Hair follicular keratinocyte (primary cell): ENCODE measurements at places on chromosomes 12 and 14. TPM values are rescaled to one million over a fixed set of nuclear protein-coding genes. Genes with fewer than 3 reads are reported as not detected.

The CBLN3 gene
- total RNA-seq = 0.11 and 0.31 TPM in 2 replicates

The KIF5A gene
- total RNA-seq = 0.08 and 0.19 TPM in 2 replicates

The TAS2R19 gene
- total RNA-seq = 0.39 TPM in 1 of 2 replicates, not detected in the other

The SRGAP1 gene
- 9.1 and 10.2 TPM in 2 replicates for total RNA-seq

The KLRC1 gene
- 0.23 and 0.30 TPM in 2 replicates for total RNA-seq

The CEP170B gene
- total RNA-seq = 34.9 and 41.1 TPM in 2 replicates

The RCOR1 gene
- 14.1 and 22.2 TPM in 2 replicates for total RNA-seq

The GABARAPL1 gene
- total RNA-seq = 9.1 and 19.6 TPM in 2 replicates
